Thymus (tissue), 14 donors: ENCODE measurements at places on chromosomes 12 and 14. TPM values are rescaled to one million over a fixed set of nuclear protein-coding genes. Genes with fewer than 3 reads are reported as not detected.

The TRPV4 gene
- total RNA-seq, result 0.19 TPM

The BICDL1 gene
- total RNA-seq, result 18.7 TPM

The TUBA1B gene
- 2,059 TPM for total RNA-seq

The PAPLN gene
- 8.7 TPM for total RNA-seq

The TMEM52B gene
- 0.14 TPM for total RNA-seq
